ENCODE measurements at places on chromosomes 5 and 9. TPM values are rescaled to one million over a fixed set of nuclear protein-coding genes. Genes with fewer than 3 reads are reported as not detected.
A peak's percentile ranks its signal among the peaks of the same experiment; 100 is the strongest.

DNA sequence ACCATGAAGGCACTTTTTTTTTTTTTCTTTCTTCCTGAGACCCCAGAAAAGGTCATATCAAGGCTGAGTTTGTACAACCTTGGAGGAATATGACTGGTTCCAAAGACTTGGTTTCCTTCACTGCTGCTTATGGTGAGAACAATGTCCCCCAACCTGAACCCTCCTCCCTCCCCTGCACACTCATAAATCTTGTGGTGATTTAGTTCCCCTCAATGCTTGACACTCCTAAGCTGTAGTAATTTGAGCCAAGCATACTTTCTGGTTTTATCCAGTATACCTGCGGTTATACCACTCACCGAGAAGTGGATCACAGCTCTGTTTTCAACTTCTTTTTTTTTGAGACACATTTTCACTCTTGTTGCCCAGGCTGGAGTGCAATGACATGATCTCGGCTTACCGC, 149.9 kb upstream of the KLF4 start:
- peak overlapping the region; percentile 98 for H3K27ac ChIP-seq
- DNase-seq: no peak
- H3K4me3 ChIP-seq: no peak overlapping the region
- peaks cover 24% of the 10 kb centered on the region for H3K4me1 ChIP-seq

GRCh38 chr5:18433336-18433735, 799.1 kb downstream of the TAF11L14 start:
- no peaks in the 10 kb centered on the region for H3K27me3 ChIP-seq
- H3K36me3 ChIP-seq: no peaks in the 10 kb centered on the region
- H3K4me3 ChIP-seq: no peak overlapping the region
- no peaks in the 10 kb centered on the region for H3K4me1 ChIP-seq
- no peak for DNase-seq

The MARCOL gene
- total RNA-seq: not detected

GRCh38 chr5:18236386-18236785, 602.1 kb downstream of the TAF11L14 start:
- no peak overlapping the region for H3K27ac ChIP-seq
- H3K4me1 ChIP-seq: no peaks in the 10 kb centered on the region
- no peak for DNase-seq
- no peak overlapping the region for H3K4me3 ChIP-seq
- H3K36me3 ChIP-seq: no peaks in the 10 kb centered on the region

DNA sequence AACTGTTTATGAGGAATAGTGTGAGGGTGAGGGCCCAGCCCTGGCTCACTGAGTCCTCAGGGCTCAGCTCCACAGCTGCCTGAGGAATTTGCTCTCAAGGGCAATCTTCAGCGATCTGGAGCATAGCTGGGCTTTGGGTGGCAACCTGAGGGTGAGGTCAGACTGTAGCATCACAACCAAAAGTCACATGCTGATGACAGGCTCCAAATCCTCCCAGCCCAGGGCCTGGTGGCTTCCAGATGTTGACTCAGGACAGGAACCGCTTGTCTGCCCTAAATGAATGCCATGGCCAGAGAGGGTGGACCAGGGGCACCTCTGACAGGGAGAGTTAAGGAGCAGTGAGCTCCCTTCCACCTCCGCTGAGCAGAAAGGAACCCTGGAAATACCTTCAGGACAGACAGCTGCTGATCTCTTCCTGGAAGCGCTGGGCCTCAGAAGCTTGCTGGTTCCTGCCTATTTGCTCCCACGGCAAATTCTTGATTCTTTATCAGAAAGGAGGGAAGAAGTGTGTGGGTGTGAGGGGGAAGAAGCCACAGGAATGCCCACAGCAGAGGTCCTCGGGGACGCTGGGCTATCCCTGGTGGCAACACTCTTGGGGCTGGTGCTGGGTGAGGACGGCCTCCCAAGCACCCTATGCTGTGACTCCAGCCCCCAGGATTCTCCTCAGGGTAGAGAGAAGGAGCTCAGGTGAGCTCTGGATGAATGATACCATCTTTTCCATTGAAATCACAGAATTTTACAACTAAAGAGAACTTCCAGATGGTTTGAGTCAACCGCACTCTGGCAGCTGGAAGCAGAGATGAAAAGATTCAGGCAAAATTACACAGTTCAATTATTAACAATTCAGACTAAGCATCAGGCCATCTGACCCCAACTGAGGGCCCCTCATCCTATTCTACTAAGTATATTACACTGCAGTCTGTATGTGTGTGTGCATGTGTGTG, 13.8 kb upstream of the CTSL start:
- H3K27ac ChIP-seq: peak overlapping the region; percentile 25
- no peak for DNase-seq
- no peak overlapping the region for H3K4me3 ChIP-seq
- H3K27me3 ChIP-seq: no peaks in the 10 kb centered on the region

The ALDOB gene
- 0.41 TPM for total RNA-seq

The TSLP gene
- 5.3 TPM for total RNA-seq

DNA sequence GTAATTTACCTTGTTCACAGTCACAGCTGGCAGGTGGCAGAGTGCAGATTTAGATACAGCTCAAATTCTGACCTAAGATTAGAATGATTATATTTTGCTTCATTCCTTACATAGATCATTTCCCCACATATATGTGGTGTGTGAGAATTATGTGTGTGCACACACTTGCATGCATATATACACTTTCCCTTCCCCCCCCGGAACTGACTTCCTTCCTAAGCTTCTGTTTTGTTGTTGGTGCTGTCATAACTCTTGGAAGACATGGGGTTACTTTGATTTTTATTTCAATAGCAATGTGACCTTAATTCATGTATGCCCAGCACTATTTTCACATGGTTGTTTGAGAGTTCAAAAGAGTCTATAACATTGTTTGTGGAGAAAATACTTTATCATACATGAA, 112.8 kb downstream of the CMYA5 start:
- H3K27me3 ChIP-seq: no peaks in the 10 kb centered on the region
- H3K4me1 ChIP-seq: peaks cover 84% of the 10 kb centered on the region
- peaks cover 56% of the 10 kb centered on the region for H3K36me3 ChIP-seq
- no peak overlapping the region for H3K4me3 ChIP-seq
- H3K27ac ChIP-seq: peak overlapping the region; percentile 25
- no peak for DNase-seq

DNA sequence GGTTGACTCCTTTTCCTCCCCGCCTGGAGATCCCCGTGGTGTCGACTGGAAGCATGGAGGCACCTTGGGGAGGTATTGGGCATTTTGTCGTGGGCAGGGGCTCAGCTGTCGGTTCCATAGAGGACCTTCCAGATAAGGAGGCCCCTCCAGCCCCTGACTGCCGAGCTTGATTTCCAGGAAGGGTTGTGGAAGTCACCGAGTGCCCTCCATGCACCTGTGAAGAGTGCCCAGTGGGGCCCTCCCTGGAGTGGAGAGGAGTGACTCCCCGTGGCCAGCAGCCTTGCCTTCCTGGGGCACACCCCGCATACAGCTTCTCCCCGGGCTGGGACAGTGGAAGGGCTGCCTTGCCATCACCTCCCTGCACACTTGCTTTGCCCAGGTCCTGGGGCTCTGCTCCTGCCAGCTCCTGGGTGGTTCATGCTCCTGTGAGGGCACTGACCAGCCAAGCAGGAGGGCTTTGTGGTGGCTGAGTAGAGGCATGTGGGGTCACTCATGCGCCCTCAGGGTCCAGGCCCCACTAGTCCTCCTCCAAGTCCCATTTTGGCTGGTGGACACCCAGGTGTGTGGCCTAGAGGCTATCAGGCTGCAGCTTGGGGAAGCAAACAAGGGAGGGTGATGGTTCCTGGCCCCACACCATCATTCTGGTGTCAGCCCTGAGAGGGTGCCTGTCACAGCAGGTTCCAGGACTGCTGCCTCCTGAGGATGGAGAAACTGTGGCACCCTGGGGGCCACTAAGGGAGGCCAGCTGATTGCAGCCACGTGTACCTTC, 133.0 kb downstream of the WNK2 start:
- no peaks in the 10 kb centered on the region for H3K4me1 ChIP-seq
- H3K36me3 ChIP-seq: peaks cover 20% of the 10 kb centered on the region
- H3K4me3 ChIP-seq: no peak overlapping the region
- H3K27ac ChIP-seq: no peak overlapping the region
- DNase-seq: no peak
- H3K27me3 ChIP-seq: peaks cover 4% of the 10 kb centered on the region

The LCN10 gene
- 9.6 TPM for total RNA-seq

- H3K27ac ChIP-seq: no peak overlapping the region
- no peak overlapping the region for H3K4me3 ChIP-seq
- no peaks in the 10 kb centered on the region for H3K36me3 ChIP-seq
- no peak for DNase-seq
- H3K4me1 ChIP-seq: peaks cover 26% of the 10 kb centered on the region
Observed at GRCh38 chr5:143101121-143101520, 302.4 kb downstream of the NR3C1 start.

DNA sequence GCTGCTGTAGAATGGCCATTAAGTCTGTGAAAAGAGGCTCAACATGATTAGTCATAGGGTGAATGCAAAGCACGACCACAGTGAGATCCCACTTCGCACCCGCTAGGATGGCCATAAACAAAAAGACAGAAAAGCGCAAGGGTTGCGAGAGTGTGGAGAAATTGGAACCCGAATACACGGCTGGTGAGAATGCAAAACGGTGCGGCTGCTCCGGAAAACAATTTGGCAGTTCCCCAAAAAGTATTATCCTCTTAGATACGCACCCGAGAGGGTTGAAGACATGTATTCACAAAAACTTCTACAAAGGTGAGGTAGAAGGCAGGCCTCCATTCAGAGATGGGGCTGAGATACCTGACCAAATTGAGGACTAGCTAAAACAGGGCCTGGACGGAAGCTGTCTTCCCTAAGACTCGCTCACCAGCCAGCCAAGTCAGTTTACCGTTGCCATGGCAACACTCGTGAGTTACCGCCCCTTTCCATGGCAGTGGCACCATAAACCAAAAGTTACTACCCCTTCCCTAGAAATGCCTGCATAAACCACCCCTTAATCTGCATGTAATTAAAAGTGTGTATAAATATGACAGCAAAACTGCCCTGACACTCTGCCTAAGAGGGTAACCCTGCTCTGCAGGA, 726 bp upstream of the PSMB7 start:
- peaks cover 18% of the 10 kb centered on the region for H3K4me1 ChIP-seq
- H3K4me3 ChIP-seq: peak overlapping the region; percentile 82
- DNase-seq: no peak
- peaks cover 33% of the 10 kb centered on the region for H3K36me3 ChIP-seq
- no peak overlapping the region for H3K27ac ChIP-seq

The MRNIP gene
- total RNA-seq: 13.1 TPM

- H3K36me3 ChIP-seq: no peaks in the 10 kb centered on the region
- H3K27ac ChIP-seq: no peak overlapping the region
- DNase-seq: no peak
- no peak overlapping the region for H3K4me3 ChIP-seq
Observed at GRCh38 chr5:181098762-181099601, 32.0 kb downstream of the OR2V1 start.

DNA sequence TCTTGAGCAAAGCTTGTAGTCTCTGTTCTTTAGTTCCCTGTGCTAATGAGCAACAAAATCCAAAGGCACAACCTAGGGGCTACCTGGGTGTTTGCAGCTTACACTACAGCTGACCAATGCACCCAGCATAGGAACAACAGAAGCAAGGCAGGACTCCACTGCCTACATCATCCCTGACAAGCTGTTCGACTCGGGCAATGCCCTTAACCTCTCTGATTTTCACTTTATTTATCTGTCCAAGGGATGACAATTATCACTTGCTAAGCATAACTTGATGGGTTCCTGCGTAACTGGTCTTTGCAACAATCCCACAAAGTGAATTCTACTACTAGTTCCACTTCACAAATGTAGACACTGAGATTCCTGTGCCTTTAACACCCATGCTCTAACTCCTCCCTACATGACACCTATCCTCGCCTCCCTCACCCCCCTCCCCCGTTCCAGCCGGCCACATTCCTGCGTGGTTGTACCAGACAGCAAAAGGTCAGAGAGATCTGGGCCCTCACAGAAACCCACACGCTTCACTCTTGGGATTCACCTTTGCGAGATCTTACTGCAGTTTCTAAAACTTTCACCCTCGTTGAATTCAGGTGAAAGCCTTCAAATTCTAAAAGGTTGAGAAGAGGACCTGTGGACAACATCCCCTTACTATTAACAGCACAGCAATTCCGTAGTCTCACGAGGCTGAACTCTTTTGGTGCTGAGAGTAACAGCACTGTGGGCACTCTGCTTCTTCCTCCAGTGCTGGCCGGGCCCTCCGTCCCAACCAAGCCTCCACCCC, 995 bp downstream of the IPPK start:
- H3K4me3 ChIP-seq: peak overlapping the region; percentile 91
- peaks cover 75% of the 10 kb centered on the region for H3K4me1 ChIP-seq
- no peaks in the 10 kb centered on the region for H3K27me3 ChIP-seq
- peak; percentile 54 for DNase-seq

DNA sequence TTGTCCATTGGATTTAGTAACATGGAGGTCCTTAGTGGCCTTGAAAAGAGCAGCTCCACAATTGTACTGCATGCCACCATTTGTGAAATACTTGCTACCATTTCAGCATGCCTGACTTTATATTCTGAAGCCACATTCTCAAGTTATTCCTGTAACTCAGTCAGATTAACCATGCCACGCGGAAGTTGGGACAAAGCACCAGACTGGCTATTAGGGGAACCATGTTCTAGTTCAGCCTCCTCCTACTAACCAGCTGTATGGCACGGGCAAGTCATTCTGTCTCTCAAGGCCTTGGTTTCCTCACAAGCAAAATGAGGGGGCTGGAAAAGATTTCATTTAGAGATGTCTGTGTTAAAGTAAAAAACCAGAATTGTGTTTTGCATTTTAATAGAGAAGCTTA, 418.0 kb downstream of the PLK2 start:
- no peaks in the 10 kb centered on the region for H3K27me3 ChIP-seq
- no peak overlapping the region for H3K4me3 ChIP-seq
- H3K27ac ChIP-seq: no peak overlapping the region
- no peaks in the 10 kb centered on the region for H3K36me3 ChIP-seq

The BTNL8 gene
- total RNA-seq: 0.58 TPM

- DNase-seq: no peak
- peak overlapping the region; percentile 49 for H3K4me3 ChIP-seq
- H3K4me1 ChIP-seq: peaks cover 14% of the 10 kb centered on the region
Observed at GRCh38 chr9:132744881-132745755, 74.9 kb downstream of the GTF3C4 start.

DNA sequence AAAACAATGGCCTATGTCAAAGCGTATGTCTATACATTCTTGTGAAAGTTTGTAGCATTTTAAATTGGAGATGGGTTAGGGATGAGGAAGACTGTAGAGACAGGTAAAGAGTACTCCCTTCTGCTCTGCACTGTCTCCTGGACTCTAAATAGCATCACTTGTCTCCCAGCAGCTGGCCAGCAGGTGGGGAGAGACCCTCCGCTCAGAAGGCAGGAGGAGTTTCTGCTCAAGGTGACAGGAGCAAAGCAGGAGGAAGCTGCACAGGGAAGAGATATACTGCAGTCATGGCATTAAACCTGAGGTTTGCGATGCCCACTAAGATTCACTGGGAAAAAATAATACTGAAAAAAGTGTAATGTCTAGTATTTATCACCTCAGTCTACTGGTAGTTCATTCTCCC, 10.7 kb upstream of the ASTN2 start:
- peaks cover 90% of the 10 kb centered on the region for H3K27me3 ChIP-seq
- H3K4me3 ChIP-seq: no peak overlapping the region
- H3K36me3 ChIP-seq: no peaks in the 10 kb centered on the region
- no peak for DNase-seq
- H3K27ac ChIP-seq: no peak overlapping the region
- no peaks in the 10 kb centered on the region for H3K4me1 ChIP-seq

GRCh38 chr5:131457193-131457592, 177.8 kb downstream of the RAPGEF6 start:
- peaks cover 18% of the 10 kb centered on the region for H3K36me3 ChIP-seq
- no peaks in the 10 kb centered on the region for H3K27me3 ChIP-seq
- H3K4me3 ChIP-seq: no peak overlapping the region
- no peak overlapping the region for H3K27ac ChIP-seq

- H3K4me1 ChIP-seq: peaks cover 20% of the 10 kb centered on the region
- H3K27ac ChIP-seq: peak overlapping the region; percentile 16
- H3K27me3 ChIP-seq: peaks cover 18% of the 10 kb centered on the region
Observed at GRCh38 chr9:81562231-81563019, 126.9 kb downstream of the TLE1 start.

The FOXD4 gene
- 0.11 TPM for total RNA-seq
